ENCODE measurements at places on chromosomes 1 and 21.

DNA sequence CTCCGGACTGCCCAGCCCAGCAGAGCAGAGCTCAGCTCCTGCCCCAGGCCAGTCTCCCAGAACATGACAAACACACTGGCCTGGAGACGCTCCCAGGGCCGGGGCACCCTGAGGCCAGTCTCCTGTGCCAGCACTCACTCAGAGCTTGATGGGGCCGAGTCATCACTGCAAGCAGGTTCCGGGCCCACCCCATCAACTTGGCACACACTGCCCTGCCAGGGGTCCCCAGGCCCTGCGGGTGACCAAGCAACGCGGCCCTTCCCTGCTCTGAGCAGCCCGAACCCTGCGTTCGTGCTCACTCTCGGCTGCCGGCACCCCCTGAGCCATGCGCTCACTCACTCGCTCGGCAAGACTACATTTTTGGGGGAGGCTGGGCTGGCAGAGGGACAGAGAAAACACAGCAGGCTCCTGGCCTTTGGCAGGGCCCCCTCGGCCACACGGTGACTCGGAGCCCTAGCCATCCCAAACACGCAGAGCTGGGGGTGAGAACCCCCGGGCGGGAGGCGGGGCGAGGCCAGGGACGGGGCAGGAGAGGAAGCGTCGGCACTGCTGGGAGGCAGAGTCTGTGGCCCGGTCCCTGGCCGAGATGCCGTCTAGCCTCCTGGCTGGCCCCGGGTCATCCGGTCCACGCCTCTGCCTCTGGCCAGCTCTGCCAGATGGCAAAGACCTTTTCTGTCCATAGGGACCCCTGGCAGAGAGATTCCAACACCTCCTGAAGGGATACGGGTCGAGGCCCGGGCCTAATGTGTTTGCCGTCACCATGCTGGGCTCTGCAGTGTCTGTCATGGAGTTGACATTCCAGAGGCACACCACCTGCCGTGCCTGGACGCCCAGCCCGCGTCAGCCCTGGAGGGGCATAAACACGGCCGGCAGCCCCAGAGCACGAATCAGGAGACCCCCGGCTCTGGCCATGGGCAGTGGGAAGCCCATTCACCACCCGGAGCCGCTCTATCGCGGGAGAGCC lies 68.0 kb downstream of the MEGF6 start:
- peak; percentile 42 for DNase-seq

DNA sequence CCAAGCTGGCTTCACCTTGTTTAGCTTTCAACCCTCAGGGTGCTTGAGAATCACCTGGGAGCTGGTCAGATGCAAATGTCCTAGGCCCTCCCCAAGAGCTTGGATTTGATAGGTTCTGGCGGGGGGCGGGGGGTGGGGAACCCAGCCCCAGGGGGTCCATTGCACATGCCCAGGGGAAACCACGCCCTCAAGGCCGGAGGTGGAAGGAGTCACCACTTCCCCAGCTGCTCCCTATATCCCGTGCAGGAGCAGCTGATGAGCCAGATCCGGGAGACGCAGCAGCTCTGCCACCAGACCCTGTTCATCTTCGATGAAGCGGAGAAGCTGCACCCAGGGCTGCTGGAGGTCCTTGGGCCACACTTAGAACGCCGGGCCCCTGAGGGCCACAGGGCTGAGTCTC lies 5.8 kb downstream of the TOR3A start:
- DNase-seq = no peak

DNA sequence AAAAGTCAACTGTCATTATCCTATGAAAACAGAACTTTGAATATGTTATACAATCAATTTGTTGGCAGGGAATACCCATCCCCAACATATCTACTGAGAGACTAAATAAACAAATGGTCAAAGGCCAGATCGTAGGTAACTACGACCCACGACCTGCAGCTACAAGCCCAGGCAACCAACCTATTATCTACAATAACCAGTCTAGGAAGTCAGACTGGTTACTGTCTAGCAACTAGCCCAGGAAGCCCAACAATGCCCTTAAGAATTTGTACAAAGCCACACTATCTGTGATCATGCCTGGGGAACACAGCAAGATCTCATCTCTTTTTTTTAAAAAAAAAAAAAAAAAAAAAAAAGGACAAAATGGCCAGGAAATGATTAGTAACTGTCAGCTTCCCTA lies 58.7 kb downstream of the SMYD3 start:
- DNase-seq = no peak

GRCh38 chr1:209674957-209675564 lies at the start of gene G0S2:
G0S2 (plus strand) TSS chr1:209675412; CDS start chr1:209675685, 273 bp downstream.
- DNase-seq = no peak

DNA sequence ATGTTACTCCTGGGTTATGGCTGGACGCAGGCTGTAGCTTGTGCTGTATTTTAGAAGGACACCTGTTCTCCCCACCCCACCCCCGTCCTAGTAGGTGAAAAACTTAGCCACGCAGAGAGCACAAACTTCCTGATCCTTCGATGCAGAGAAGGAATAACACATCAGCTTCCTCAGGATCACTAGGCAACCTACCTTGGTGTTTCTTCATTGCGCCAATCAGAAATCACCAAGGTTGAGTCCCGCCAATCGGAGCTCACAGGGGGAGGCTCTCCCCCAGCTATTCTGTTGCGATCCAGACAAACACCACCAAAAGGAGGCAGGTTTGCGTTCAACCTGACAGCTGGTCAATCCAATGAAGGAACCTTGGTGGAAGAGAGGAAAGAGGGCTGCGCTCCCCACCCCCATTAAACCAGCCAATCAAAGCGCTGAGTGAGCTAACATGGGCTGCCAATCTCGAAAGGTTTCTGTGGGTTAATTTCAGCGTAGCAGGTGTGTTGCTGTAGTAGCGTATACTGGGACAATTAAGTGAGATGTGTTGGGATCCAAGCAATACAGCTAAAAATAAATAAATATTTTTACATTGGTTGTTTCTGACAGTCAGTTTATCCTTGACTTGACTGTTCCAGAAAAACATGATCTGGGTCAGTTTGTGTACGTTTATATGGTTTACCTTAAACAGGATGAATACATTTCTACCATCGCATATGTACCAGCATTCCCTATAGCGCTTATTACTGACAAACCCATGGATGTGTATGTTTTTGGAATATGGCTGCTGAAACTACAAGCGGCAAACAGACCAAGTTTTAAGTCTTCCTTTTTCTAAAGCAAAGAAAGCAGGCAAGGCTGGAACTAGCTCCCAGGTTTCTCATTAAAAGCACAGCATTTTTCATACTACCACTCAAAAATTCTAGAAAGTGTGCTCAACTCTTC lies at the start of gene GOLPH3L:
Gene GOLPH3L (minus strand): TSS at position 160 of the 933 bp plus-strand sequence. CDS start 2,316 bp downstream, outside the sequence.
- peak; percentile 71 for DNase-seq

GRCh38 chr1:24903011-24903461 lies 27.0 kb downstream of the RUNX3 start:
- DNase-seq = no peak

DNA sequence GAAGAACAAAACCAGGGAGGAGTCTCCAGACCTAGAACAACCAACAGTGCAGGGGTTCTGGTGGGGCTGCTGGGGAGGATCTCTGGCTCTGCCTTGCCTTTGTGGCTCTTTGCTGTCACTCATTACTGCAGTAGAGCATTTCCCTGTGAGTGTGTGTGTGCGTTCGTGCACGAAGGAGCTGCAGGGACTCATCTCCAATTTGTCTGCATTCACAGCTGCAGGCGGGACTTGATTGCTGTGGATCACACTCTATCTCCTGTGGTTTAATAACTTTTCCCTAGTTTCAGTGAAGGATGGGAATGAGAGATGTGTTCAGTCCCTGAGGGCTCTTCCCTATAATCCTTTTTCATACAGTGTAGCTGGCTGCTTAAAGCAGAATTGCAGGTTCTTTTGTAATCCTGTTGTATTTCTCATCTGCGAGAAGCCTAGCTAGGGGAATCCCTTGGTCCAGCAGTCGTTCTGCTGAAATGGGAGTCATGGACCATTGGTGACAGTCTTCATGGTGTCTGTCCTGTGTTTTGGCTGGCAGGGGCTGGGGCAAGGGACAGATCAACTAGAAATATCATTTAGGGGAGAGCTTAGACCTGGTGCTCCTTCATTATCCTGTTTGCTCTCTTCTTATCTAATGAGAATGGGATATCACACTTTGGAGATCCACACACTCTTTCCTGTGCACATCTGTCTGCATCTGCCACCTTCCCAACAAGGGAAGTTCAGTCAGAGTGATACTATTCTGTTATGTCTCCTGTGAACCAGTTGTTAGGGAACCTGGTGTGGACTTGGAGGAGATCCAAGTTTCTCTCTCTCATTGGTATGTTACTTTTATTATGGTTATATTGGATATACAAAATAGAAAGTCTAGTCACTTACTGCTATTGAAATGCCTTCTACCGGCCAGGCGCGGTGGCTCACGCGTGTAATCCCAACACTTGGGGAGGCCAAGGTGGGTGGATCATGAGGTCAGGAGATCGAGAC lies 3.0 kb downstream of the PCP4L1 start:
- DNase-seq = no peak

- no peak for DNase-seq
Measured at GRCh38 chr21:26946744-26947446, 20.0 kb downstream of the ADAMTS5 start.

DNA sequence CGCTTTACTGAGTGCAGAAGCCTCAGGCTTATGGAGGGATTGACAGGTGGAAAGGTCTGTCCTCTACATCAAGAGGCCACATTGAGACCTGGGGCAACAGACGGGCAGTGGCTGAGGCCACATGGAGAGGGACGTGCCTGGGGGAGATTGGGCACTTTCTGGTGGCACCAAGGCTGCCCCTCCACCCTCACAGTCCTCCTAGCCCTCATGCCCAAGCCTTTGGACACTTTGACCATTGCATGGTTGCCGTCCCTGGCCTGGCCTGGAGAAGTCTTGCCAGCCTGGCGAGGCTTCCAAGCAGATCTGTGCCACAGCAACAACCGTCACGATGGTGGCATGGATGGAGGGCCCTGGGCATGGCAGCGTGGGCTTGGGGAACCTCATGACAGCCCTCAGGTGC lies 192.1 kb upstream of the VAMP3 start:
- no peak for DNase-seq

DNA sequence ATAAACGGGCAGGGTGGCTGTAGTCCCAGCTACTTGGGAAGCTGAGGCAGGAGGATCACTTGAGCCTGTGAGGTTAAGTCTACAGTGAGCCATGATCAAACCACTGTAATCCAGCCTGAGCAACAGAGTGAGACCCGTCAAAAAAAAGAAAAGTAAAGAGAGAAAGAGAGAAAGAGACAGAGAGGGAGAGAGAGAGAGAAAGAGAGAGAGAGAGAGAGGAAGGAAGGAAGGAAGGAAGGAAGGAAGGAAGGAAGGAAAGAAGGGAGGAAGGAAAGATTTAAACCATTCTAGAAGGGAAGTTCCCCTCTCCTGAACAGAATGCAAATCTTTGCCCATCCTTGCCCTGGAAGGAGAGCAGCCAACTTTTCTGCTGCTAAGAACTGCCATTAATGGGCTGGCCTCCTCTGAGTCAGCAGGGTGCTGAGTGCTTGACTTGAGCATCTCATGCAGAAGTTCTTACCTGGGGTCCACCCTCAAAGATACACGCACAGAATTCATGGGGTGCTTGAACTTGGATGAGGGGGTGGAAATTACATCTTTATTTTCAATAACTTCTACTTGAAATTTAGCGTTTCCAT lies 24.5 kb upstream of the TARDBP start:
- DNase-seq = no peak

GRCh38 chr1:38727684-38728584 lies 131.6 kb downstream of the RRAGC start:
- peak; percentile 63 for DNase-seq

GRCh38 chr21:44828362-44829056 lies 10.6 kb upstream of the SUMO3 start:
- DNase-seq = no peak

GRCh38 chr1:229252228-229252984 lies 18.5 kb upstream of the RAB4A start:
- DNase-seq = no peak

- no peak for DNase-seq
Measured at GRCh38 chr1:159908031-159908940, 8.3 kb upstream of the CFAP45 start.

- no peak for DNase-seq
Measured at GRCh38 chr1:153057375-153057774, at the start of gene SPRR2A. SPRR2A (minus strand) TSS chr1:153057512; CDS start chr1:153056735, 777 bp downstream.

DNA sequence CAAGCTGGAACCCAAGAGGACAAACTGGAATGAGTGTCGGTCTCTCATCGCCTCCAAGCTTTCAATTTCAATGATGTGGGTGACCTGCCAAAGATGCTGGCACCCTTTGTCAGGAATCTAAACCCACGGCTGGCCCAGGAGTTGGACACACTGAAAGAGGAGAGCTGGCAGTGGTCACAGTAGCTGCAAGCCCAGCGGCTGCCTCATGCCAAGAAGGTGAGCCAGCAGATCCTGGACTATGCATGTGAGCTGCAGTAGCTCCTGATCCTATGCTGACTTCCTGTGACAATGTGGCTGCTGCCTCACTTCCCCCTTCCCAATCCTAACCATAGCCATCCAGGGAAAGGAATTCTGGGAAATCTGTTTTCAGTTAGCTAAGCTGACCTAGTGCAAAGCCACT lies 117.0 kb upstream of the VAV3 start:
- DNase-seq = no peak

DNA sequence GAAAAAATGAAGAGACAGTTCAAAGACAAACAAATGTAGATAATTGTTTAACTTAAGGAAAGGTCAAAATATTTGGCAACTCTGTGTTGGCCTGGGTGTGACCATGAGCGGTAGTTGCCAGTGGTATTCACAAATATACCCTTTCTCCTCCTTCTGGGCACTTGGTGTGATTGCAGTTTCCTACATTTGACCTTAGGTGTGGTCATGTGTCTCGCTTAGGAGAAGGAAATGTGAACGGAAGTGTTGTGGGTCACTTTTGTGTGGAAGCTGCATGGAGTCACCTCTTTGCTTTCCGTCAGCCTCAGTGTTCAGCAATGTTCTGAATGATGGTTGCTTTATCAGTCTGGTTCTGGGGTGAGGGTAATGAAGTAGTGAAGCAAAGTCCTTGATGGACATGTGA lies 3.4 kb upstream of the PCSK9 start:
- no peak for DNase-seq

GRCh38 chr1:53688381-53689102 lies 50.4 kb downstream of the GLIS1 start:
- DNase-seq = no peak

- DNase-seq = no peak
Measured at GRCh38 chr1:220811695-220812094, 25.0 kb downstream of the MTARC1 start.

GRCh38 chr1:220380885-220381284 lies 108.6 kb upstream of the RAB3GAP2 start:
- no peak for DNase-seq

- no peak for DNase-seq
Measured at GRCh38 chr1:227735539-227736285, 477 bp downstream of the SNAP47 start.

DNA sequence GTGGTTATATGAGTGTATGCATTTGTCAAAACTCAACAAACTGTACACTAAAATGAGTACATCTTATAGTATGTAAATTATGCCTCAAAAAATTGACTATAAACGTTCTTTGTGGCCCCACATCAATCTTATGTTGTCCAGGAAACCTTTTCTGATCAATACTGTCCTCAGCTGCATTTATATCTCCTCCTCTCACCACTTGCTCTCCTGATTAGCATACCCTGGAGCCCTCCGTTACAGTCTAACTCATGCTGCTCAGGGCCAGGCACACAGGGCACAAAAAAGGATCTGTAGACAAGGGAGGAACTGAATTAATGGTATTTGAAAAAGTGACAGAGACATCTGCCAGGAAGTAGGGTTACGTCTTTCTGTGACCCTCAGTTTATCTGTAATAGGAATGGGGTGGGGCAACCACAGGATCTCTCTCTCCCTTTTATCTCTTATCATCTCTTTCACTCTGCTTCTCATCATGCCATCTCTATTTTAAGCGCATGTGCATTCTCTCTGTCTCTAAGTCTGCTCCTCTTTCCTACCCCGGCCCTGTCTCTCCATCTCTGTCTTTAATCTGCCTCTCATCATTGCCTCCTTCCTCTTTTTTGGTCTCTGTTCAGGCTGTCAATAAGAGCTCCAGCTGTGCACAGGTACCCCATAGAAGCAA lies 7.0 kb upstream of the TAL1 start:
- no peak for DNase-seq
